ENCODE measurements at places on chromosomes 5 and 9. TPM values are rescaled to one million over a fixed set of nuclear protein-coding genes. Genes with fewer than 3 reads are reported as not detected.

GRCh38 chr9:91415290-91415689 lies 8.3 kb downstream of the NFIL3 start:
- H3K4me3 ChIP-seq, result no peak overlapping the region
- DNase-seq, result no peak
- H3K27ac ChIP-seq, result no peak overlapping the region
- no peaks in the 10 kb centered on the region for H3K27me3 ChIP-seq
- H3K4me1 ChIP-seq, result peaks cover 30% of the 10 kb centered on the region

- no peak for DNase-seq
- H3K4me3 ChIP-seq, result no peak overlapping the region
- no peaks in the 10 kb centered on the region for H3K36me3 ChIP-seq
- H3K4me1 ChIP-seq, result no peaks in the 10 kb centered on the region
Observed at GRCh38 chr5:94314460-94315131, 303.8 kb downstream of the KIAA0825 start.

DNA sequence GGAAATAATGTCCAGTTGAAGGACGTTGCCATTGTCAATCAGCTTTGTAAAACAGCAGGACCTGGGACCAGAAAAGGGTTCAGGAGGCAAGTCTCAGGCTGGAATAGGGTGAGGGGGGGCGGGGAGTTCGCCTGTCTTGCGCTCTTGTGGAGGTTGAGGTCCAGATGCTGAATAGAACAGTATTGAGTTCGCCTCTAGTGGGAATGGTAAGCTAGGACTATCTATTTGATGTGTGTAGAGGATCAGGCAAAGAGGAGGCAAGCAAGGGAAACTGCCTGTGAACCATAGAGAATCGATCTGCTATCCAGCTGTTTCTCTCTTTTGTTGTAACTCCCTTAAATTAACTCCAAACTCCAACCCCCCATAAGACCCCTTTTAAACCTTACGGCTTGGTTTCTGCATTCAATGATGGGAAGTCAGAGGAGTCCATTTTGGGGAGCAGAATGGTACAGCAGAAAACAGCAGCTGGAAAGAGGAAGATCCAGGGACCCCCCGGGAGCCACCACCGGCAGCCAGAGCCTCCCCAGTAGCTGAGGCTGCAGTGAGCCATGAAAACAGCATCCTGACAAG lies 133.7 kb downstream of the SLC28A3 start:
- no peak overlapping the region for H3K4me3 ChIP-seq
- no peak overlapping the region for H3K27ac ChIP-seq

- no peak for DNase-seq
- H3K4me3 ChIP-seq, result no peak overlapping the region
- no peak overlapping the region for H3K27ac ChIP-seq
- no peaks in the 10 kb centered on the region for H3K36me3 ChIP-seq
- H3K27me3 ChIP-seq, result no peaks in the 10 kb centered on the region
Observed at GRCh38 chr9:113910036-113910639, 34.0 kb downstream of the ZNF618 start.

- H3K27ac ChIP-seq, result no peak overlapping the region
- no peak overlapping the region for H3K4me3 ChIP-seq
- DNase-seq, result no peak
- no peaks in the 10 kb centered on the region for H3K4me1 ChIP-seq
- no peaks in the 10 kb centered on the region for H3K27me3 ChIP-seq
Observed at GRCh38 chr9:8916771-8917170, 1117.2 kb upstream of the DMAC1 start.

Gene PCDHB2
- 0.57 TPM for polyA plus RNA-seq
